Kidney (tissue), 22 donors: ENCODE measurements at places on chromosomes 6 and 20. TPM values are rescaled to one million over a fixed set of nuclear protein-coding genes. Genes with fewer than 3 reads are reported as not detected.

Gene SCUBE3
- polyA plus RNA-seq = 2.5 TPM

Gene RNF182
- 0.90 TPM for polyA plus RNA-seq

Gene OOEP
- not detected for polyA plus RNA-seq

Gene HLA-DOB
- polyA plus RNA-seq = 1.9 TPM

GRCh38 chr20:16488616-16489015 is 84.6 kb downstream of the KIF16B start:
- no peak for DNase-seq

Gene OR12D3
- polyA plus RNA-seq = not detected

- peak; percentile 58 for DNase-seq
Observed at GRCh38 chr6:31734821-31735406, 1.4 kb downstream of the CLIC1 start.

- DNase-seq = no peak
Observed at GRCh38 chr20:48910347-48910781, 11.1 kb upstream of the ARFGEF2 start.

DNA sequence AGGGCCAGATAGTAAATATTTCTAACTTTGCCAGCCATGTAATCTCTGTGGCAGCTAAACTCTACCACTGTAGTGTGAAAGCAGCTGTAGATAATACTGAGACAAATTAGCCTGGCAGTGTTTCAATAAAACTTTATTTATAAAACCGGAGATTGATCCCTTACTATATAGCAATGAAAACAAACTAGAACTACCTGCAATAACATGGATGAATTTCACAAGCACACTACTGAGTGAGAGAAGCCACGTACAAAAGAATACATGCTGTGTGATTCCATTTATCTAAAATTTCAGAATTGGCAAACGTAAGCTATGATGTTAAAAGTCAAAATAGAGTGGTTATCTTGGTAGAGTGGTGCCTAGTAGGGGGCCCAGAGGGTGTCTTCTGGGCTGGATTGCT is 198.7 kb upstream of the SGK1 start:
- no peak for DNase-seq

DNA sequence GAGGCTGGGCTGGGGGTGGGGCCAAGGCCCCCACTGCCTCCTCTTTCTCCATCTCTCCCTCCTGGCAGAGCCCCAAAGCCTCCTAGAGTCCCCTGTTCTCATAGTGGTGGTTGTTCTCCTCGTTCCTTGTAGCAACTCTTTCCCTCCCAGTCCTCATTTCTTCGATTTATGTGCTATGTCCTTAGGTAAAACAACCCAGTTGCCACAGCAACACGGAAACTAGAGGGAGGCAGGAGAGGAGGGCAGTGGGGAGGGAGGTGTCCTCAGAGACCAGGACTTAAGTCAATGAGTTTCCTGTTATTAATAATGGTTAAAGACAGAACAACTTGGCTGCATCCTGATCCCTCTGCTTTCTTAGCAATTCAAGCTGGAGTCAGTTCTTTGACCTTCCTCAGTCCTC is 161.0 kb downstream of the INSM1 start:
- DNase-seq = peak; percentile 17

DNA sequence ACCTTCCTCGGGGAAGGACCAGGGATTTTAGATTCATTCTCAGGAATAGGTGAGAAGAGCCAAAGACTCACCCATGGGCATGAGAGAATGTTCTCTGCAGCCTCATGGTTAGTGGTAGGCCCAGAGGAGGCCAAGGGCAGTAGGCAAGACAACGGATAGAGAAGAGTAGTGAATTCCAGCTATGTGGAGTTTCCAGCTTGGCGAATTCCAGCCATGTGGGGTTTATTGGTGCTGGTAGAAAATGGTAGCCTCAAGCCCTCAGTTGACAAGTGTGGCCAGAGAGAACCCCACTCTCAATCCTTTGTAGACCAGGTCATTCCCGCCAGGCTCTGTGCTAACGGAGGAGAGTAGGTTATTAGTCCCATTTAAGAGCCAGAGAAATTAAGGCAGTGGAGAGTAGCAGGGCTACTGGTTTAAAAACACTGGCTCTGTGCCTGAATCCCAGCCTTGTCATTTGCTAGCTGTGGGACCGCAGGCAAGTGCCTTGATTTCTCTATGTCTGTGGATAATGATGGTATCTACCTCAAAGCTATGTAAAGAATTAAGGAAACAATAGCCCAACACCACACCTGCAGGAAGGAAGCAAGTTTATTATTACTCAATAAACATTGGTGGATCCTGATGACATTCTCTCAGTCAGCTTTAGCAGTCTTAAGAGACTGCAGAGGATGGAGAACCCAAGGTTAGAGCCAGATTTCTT is 2.0 kb upstream of the SLC9A8 start:
- no peak for DNase-seq

Gene PLCG1
- polyA plus RNA-seq = 12.5 TPM

- no peak for DNase-seq
Observed at GRCh38 chr20:10332656-10333415, 101.2 kb downstream of the MKKS start.

DNA sequence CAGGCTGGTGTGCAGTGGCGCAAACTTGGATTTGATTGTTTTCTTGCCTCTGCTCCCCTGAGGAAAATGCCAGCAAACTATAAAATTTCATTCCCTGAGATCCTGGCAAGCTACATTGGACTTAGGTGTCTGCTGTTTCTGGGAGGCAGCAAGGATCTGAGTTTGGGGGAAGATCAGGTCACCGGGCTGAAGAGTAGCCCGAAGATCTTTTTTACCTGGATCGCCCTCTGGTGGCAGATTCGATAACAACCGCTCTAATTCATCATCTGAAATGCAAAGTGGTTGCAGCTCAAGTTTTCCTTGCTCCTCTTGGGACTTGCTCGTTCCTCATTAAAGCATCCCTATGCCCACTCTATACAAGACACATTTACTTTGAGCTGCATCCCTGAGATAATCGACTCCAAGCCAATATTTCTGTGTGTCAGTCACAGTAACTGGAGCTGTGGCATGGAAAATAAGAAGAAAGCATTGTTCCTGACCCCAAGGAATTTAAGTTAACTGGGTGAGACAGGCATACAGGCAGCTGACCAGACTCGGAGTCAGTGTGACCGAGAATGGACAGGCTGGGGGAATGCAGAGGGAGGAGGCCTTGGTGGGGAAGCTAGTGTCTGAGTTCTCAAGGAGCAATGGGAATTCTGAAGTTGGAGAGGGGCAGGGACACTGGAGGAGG is 131.8 kb upstream of the PROKR2 start:
- no peak for DNase-seq

DNA sequence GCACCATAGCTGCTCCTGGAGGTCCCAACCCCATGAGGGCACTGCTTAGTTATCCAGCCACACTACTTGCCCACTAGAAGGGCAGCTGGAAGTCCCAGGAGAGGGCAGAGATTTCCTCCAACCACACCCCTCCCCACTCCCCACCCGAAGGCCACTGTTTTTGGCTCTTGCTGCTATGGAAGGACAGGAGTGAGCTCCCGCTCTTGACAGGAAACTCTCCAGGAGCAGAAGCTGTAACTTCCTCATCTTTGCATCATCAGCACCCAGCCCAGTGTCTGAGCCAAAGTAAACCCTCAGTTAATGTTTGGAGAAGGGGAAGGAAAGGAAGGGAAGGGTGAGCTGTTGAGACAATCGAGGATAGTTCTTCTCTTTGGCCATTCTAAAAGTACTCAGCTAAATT is 120.7 kb downstream of the MTFR2 start:
- DNase-seq = no peak

DNA sequence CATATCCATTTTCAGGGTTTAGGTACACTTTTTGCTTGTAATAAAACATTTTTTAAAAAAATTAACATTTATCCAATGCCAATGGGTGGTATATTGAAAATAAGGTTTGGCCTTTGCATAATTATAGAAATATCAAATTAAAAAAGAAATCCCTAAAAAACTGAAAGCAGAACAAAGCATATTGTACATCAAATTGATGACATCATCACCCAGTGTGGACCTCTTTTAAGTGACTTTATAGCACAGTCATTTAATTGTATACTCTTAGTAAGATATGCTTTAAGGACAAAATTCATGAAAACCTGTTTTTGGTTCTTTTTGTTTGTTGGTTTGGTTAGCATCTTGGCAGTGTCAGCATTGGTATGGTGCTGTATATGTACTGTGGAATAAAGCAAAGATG is 1.4 kb upstream of the EEF1E1 start:
- DNase-seq = no peak

Gene KHDRBS2
- polyA plus RNA-seq = not detected

DNA sequence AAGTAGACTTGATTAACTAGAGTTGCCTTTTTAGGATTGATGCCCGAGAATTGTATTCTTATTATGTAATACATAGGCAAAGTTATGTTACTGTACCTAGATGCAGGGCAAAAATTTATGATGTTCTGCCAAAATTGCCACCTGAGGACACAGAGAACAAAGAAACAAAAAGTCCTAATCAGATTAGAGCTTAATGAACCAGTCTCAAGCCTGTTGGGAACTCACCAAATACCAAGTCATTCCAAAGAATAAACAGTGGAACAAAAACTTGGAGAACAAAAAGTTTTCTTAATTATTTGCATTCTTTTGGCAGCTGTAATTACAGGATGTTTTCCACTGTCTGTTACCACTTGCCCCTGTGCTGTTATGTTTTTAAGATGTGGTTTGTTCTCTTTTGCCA is 154.7 kb upstream of the SGK1 start:
- DNase-seq = no peak

DNA sequence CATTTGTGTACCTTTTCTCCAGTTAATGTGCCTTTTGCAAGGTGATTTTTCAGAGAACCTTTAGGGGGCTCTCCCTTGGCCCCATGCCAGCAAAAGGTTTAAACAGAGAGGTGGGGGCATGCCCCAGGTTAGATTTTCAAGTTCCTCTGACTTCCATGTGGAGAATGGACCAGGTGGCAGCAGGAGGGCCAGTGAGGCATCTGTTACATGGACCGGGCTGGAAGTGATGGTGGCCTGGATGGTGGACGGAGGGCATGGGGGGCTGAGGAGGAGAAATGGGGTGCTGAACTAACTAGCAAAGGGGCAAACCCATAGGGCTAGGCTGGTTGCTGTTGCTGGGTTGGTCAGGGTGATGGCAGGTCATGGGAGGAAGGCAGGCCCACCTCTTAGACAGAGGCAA is 20.7 kb upstream of the BPI start:
- DNase-seq = no peak

DNA sequence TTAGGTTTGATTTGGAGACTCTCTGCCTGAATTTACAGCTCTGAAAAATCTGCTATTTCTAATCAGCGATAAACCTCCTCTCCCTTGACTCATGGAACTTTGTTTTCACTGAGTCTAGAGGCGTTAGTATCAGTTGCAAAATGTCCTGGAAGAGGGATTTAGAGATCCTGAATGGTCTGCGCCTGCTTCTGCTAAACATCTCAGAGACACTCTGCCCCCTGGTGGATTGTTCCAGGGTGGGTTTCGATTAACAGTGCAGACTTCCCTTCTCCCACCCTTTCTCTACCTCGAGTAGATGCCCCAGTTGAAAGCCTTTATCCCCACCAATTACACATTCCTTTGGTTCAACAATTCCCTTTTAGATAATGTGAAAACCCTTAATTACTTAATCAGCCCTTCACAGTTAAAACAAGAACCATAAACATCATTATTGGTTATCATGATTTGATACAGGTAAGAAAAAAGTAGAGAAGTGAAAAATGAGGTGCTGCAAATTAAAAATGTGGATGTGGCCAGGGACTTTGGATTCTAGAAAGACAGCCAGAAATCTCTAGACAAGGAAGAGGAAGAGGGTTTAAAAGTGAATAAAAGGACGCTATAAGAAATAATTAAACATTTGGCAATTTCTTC is 5.5 kb downstream of the HTR1B start:
- peak; percentile 88 for DNase-seq

DNA sequence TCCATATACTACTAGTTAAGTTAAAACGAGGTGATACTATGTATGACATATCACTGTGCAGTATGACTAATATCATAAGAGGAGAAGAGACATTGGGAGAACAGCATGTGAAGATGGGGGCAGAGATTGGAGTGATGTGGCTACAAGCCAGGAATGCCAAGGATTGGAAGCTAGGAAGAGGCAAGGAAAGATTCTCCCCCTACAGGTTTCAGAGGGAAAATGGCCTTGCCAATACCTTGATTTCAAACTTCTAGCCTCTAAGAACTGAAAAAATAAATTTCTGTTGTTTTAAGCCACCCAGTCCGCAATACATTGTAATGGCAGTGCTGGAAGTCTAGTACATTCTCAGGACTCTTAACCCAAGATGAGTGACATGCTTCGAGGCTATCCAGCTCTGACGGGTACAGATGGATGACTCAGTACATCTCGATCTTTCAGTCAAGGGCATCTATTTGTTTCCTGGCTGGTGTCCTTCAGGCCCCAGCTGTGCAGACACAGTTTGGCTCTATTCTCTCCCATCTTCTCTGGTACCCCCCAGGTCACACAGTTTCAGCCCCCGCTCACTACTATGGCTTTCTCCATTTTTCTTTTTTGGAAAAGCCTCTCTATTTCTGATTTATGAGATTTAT is 55.5 kb upstream of the THEMIS start:
- no peak for DNase-seq

Gene NFKBIE
- 12.6 TPM for polyA plus RNA-seq

- no peak for DNase-seq
Observed at GRCh38 chr6:156161471-156161870, 615.7 kb upstream of the ARID1B start.

Gene SPATA25
- 6.7 TPM for polyA plus RNA-seq

DNA sequence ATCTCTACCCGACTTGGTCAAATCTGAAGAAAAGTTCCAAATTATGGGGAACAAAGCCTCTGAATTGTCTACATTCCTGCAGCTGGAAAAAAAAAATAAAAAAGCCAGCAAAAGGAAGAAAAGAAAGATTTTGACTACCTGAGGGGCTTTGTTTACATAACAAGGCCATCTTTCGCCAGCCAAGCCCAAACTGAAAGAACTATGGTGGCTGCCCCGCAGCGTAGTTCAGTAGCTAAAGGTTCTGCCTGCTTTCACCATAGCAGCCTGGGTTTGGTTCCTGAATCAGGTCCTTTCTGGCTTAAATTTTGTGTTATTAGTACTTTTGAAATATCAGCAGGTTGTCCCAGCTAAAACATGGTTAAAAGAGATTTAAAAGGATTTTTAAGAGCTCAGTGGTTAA is 35.4 kb downstream of the ZNF133 start:
- DNase-seq = no peak

Gene BIRC7
- 0.30 TPM for polyA plus RNA-seq

DNA sequence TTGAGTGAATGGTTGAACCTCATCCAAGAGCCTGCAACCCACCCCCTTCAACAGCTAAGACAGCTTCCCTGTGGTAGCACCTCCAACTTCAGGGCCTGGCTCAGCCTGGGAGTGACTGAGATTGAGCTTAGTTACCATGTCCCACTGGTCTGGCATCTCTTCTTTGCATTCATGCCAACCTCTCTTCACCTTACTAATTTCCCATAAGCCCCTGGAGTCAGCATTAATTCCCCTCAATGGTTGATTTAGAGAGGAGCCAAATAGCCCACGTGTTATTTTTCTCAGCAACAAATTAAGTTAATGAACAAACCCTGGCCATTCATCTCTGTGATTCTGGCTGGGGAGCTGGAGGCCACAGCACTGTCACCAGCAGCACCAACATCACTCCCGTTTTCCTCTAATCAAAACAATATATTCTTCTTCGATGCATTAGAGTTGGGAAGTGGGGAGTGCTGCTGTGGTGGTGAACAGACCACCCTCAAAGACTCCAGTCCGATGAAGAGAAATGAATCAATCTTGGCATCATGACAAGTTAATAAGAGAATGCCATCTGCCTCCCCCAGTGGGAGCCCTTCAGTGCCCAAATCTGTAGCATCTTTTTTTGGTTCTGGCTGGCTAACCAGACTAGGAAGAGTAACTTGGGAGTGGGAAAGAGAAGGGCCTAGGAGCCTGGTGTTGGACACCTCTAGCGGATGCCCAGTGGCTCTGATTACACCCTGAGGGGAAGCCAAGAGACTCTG is 316.9 kb upstream of the RNF24 start:
- no peak for DNase-seq

- no peak for DNase-seq
Observed at GRCh38 chr20:34131491-34131890, 19.4 kb upstream of the EIF2S2 start.
